ENCODE measurements at places on chromosomes 13 and 19.

DNA sequence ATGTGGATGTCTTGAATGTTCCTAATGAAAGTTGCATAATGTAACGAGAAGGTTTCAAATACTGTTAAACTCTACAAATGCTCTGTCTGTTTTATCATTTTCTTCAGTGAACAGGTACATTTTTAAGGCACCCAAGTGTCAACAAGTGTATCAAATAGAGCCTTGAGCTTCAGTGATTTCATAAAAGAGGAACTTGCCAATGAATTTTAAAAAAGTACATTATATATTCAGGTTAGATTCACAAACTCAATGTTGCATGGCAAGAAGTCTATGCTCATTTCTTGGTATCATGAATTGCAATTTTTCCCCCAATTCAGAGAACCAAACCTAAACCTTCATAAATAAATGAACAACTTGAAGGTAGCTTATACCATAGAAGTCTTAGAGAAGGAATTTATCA lies 838.8 kb downstream of the PCDH9 start:
- DNase-seq: no peak

- DNase-seq: no peak
These were observed 14.1 kb upstream of the PRKD2 start for GRCh38 chr19:46731007-46731501.

DNA sequence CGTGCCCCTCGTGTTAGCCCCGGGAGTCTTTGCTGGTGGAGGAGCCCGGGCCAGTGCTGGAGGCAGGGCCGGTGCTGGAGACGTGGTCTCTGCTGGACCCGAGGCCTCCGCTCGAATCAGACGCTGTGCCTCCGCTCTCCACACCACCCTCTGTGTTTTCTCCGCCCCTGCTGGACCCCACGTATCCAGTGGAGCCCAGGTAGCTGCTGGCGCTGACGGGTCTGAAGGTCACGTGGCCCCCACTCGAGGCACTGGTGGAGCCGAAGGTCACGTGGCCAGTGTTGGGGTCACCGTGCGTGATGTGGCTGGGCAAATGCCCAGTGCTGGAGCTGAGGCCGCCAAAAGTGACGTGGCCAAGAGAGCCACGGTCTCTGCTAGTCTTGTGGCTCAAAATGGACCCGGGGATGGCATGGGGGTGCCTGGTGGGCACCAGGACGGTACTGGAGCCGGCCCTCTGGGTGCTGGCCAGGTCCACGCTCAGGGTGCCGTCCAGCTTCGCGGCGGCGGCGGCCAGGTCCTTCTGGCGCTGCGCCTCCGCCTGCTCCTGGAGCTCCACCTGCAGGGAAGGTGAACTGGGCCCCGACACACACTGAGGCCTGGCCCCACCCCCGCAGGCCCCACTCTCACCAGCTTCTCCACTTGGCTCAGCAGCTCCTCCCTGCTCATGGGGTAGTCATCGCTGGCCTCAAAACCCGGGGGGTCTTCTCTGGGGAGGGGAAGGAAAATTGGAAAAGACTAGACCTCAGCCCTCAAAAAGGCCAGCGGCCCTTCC lies 27.3 kb downstream of the ZNF114 start:
- no peak for DNase-seq

DNA sequence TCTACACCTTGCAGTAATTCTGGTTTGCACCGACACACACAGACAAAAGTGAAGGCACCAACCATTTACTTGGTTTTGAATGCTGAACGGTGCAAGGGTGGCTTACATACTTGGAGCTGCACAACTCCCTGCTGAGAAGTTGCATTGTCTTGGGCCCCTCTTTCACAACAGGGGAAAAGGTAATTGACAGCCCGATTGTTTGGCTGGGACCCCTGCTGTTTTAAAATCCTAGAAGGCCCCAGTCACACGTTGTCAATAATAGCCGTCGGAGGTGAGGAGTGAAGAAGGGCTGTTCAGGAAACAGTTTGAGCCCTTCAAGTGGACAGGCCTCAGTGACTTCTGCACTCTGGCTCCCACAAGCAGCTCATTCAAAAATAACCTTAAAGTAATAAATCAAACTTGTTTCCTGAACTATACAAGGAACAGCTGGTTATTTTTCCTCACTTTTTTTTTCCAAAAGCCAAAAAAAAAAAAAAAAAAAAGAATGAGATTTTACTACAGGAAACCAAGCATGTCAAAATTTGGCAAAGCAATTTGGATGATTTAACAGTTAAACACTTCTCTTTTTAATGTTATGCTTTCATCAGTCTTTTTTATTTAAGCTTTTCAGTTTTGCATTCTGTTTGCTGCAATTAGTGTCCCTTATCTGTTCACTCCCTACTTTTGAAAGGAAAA lies 19.0 kb upstream of the SPRY2 start:
- DNase-seq: no peak

DNA sequence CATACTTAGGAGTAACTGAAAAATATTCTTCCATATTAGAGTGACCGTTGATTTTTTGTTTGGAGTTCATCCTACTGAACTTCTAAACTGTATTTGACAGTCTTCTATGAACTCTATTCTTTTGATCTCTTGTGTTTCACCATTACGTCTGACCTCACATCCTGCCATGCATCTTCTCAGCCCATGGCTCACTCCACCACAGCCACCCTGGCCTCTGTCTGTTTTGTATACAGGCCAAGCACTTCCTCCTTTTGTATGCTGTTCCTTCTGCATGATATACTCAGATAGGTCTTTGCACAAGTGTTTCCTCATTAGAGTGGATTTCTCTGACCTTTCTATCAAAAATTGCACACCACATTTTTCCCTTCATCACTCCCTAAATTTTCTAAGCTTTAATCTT lies 119.9 kb downstream of the MAB21L1 start:
- DNase-seq: no peak

DNA sequence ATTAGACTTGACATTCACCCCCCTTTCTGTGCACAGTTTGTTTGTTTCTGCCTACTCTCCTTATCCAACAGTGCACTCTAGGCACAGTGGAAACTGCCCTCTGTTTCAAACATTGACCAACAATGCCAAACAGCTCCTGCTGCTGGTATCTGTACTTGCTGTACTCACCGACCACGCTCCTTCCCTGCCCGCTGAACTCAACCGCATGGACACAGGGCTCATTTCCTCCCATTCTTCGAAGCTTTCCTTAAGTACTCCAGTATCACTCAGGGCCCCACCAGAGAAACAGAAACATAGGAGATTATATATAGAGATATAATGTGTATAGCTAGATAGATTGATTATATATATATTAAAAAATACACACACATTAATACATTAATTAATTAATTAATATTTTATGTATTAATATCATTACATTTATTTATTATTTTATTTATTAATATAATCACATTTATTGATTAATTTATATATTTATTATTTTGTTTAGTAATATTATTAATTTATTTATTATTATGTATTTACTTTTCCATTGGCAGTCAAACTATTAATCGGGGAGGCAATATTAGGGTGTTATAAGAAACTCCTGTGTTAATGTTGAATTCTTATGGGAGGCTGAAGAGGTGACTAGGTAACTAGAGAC lies 1528.2 kb downstream of the EFNB2 start:
- no peak for DNase-seq

GRCh38 chr19:40800339-40800996 lies 1.5 kb downstream of the EGLN2 start:
- no peak for DNase-seq

GRCh38 chr19:40768869-40769268 lies 6.5 kb upstream of the MIA start:
- no peak for DNase-seq

DNA sequence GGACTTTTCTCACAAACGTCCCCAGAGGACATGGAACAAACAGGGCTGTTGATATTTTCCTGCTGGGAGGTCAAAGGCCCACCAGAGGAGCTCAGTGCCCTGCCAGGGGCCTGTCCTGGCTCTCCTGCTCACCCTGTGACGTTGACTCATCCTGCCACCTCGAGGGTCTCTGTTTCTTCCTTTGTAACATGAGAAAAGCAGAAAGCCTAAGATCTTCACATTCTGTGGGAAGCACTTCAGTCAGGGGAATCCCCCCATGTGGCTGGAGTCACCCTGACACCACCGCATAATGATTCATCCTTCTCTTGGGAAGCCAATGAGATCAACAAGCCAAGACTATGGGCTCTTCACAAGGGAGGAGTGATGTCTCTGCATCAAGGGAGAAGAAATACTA lies 147.9 kb downstream of the KATNAL1 start:
- DNase-seq: peak; percentile 58

DNA sequence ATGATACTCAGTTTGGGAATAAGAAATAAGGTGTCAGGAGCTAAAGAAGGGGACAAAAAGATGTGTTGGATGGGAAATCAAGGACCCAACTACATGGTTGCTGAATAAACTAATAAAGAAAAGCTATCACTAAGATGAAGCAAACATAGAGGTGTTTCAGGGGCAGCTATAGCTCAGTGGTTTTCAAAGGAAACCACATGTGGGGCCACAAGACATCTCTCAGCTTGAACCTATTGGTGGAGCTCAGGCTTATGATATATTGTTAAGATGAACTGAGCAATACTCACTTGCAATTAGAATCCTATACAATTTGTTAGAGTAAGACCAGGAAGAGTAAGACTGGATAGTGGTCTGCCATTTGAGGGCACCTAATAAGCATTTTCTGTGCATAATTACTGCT lies 45.1 kb upstream of the SPRY2 start:
- no peak for DNase-seq
